ENCODE measurements at places on chromosomes 2 and 18.

DNA sequence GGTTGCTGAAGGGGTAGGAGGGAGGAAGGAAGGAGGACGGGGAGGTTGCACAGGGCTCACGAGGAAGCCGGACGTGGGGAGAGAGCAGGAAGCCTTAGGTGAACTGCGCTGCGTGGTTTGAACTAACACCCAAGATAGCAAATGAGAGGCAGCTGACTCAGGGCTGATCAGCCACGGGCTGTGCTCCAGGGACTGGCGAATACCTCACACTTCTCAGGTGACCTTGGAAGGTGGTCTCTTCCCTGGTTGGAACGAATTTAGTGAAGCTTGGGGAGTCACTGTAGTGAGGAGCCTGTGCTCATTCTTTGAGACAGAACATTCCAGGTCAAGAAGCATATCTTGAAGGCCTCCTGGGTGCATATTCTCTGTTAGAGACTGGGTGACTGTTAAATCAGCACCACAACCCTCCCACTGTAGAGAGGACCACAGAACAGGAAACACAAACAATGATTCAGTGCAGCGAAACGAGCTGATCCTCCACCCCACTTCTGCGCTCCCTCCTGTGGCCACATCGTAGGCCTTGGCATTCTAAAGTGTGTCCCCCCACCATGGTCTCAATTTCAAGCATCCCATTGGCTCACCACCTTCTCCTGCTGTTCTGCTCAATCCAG, 33.8 kb downstream of the TOGARAM2 start:
- no peak for DNase-seq

DNA sequence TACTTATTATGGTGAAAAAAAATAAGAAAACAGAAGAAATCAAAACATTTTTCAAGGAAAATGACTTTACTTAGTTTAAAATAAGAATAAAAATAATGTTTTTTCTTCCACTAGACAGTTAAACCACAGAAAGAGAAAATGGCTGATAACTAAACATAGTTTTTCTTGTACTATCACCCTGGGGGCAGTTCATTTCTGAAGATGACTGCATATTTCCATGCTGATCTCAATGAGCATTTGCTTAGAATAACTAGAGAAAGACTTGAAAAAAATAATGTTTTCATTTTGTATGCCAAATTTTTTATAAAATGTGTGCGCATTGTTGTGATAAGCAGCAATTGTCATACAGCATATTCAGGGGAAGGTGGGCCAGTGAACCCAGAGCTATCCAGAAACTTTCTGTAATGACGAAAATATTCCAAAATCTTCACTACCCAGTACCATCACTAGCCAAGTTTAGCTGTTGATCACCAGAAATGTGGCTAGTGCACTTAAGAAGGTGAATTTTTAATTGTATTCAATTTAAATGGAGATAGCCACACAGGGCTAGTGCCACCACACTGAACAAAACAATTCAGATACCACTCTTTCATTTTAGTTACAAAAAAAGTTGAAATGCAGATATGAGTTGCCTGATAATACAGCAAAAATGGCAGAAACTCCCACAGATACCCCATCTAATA, 513.4 kb upstream of the NETO1 start:
- no peak for DNase-seq

DNA sequence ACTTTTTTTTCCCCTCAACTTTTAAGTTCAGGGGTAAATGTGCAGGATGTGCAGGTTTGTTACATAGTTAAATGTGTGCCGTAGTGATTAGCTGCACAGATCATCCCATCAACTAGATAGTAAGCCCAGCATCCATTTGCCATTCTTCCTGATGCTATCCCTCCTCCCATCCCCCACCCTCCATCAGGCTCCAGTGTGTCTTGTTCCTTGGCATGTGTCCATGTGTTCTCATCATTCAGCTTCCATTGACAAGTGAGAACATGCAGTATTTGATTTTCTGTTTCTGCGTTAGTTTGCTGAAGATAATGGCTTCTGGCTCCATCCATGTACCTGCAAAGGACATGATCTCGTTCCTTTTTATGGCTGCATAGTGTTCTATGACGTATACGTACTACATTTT, 47.2 kb upstream of the STON1 start:
- no peak for DNase-seq

GRCh38 chr2:143686585-143687164, 557.5 kb downstream of the ARHGAP15 start:
- peak; percentile 17 for DNase-seq

GRCh38 chr2:80722803-80723202, 418.3 kb upstream of the LRRTM1 start:
- no peak for DNase-seq

- no peak for DNase-seq
Observed at GRCh38 chr2:135743860-135744259, 2.2 kb downstream of the UBXN4 start.

DNA sequence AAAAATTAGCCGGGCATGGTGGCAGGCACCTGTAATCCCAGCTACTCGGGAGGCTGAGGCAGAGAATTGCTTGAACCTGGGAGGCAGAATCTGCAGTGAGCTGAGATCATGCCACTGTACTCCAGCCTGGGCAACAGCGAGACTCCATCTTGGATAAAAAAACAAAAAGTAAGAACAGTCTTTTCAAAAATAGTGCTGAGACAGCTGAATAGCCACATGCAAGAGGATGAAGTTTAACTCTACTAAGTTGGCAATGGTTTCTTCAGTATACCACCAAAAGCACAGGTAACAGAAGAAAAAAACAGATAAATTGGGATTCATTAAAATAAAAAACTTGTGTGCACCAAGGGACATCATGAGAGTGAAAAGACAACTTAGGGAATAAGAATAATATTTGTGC, 112.4 kb downstream of the HS6ST1 start:
- DNase-seq, result no peak

- no peak for DNase-seq
Observed at GRCh38 chr2:240930631-240931318, 24.6 kb downstream of the CROCC2 start.

- DNase-seq, result no peak
Observed at GRCh38 chr2:197560146-197560665, 44.3 kb downstream of the MOB4 start.

- DNase-seq, result no peak
Observed at GRCh38 chr2:126730655-126731054, 74.7 kb downstream of the GYPC start.

DNA sequence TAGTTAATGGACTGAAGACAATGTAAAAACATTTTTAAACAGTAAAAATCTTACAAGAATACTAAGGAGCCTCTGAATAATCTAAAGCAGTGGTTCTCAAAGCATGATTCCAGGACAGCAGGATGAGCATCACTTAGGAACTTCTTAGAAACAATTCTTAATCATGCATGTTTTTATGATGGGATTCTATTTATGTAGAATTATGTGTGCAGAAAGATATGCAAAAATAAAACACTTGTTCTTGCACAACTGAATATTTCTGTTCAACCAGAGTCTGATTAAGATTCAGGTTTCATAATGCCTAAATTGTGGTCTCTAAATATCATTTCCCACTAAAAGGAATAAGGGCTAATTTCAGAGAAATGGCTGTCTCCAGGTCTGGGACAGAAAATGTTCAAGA, 69.2 kb upstream of the MTIF2 start:
- DNase-seq, result no peak

DNA sequence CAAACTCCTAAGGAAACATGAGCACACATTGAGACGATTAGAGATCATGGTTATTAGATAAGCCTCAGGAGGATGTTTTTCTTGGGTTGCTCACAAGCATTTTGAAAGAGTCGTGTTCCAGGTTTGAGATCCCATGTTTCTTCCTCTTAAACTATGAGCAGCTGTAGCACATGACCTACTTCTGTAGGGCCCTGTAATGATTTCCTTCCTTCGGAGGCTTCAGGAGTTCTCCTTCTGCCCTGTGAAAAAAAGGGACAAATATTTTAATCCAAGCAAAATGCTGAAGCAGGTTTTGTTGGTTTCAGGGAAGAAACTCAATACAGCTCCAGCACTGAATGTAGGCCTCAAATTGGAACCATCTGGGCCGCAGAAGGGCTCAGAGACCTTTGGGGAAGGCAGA, 82.6 kb downstream of the POU3F3 start:
- DNase-seq, result no peak

GRCh38 chr2:215396595-215397313, 39.1 kb downstream of the FN1 start:
- peak; percentile 28 for DNase-seq

GRCh38 chr2:68907920-68908253, 36.7 kb upstream of the BMP10 start:
- no peak for DNase-seq

DNA sequence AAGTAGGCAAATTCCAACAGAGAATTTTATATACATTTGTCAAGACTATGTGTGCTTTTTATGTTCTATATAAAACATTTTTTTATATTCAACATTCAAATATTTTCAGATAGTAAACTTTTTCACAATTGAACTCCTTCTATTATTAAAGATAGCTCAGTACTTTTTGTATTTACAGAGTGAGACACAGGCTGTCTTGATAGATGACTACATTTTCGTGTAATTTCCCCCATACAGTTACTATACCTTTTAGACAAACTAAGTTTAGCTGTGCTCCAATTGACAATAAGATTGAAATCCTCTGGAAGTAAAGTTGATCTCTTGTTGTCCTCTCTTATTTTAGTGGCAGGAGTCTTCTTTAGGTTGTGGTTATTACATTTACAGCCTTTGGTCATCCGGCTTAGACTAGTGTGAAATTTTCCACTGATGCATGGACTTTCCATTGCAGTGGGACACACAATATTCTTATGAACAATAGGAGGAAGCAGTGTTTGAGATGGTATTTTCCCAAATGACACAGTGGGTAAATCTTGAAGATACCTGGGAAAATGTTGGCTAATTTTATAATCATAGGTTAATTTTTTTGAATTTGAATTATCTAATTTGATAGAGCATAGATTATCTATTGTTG, 21.0 kb downstream of the ZSWIM2 start:
- no peak for DNase-seq

DNA sequence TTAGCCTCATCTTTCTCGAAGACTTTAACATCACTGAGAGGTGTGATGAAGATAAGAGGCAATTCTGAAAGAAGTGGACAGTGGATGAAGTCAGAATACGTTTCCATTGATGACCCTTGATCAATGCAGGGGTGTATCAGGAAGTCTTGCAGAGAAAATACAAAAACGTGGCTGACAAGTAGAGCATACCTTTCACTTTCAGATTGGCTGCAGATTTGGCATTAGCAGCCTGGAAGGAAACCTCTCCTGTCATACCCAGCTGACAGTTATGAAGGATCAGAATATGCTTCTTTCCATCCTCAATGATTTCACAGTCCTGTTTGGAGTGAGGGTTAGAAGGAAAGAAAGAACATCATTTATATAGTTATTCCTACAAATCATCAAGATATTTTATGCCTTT, 152.5 kb downstream of the PLEKHA3 start:
- DNase-seq, result no peak

DNA sequence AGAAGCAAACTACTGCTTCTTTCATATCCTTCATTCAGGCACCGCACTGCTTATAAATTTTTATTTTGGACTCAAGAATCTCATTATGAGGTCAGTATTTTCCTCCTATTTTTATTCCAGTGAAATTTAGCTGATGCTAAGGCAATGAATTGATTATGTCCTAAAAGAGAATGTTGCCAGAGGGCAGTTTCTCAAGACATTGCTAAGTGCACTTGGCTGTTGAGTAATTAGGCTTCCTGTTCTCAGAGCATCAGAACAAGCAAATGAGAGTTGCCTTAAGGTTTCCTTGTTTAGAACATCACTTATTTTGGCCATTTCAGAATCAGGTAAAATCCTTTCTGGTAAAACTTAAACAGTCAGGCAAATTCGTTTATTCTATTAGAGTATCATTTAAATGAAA, 548.6 kb upstream of the ZEB2 start:
- DNase-seq, result no peak

- no peak for DNase-seq
Observed at GRCh38 chr18:22195052-22195451, 25.7 kb downstream of the GATA6 start.

DNA sequence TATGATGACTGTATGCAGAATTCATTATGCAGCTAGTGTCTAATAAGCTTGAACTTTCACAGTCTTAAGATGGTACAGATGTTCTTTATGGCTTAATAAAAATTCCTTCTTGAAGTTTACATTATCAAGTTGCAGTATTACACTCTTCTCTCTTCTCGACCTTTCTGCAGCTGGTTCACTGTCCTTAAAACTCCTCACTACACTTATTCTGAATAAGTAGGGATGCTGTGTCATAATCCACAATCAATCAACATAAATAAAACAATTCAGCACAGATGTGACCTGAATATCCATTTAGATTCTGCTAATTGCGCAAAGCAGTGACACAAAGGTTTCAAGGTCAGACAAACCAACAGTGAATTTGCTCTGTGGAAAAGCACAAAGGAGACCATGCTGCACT, 356.8 kb downstream of the SUCLG1 start:
- no peak for DNase-seq

DNA sequence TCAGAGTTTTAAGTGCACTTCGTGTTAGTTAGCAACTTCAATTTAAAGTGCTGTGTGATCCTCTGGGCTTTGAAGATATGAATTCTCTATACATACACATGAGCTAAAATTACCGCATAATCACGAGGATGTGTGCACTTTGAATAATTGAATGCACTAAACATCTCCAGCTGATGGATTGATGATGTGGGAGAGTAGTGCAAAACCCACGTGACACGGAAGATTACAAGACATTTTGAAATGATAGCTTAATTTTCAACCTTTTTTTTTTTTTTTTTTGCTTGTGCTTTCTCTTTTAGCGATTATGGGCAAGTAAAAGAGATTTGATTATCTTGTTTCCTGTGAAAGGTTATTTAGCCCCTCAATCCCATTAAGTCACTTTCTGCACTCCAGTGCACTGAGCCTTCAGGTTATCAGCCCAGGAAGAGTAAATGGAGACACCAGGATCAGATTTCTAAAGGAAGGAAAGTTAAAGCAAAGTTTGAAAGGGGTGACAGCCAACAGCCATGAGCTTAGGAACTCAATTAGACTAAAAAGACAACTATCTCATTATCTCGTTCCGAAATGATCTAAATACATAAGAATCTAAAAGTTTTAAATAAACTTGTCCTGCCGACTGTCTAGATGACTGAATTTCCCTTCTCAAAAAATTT, 81.6 kb downstream of the CDK15 start:
- no peak for DNase-seq
